MV-4-11 (cell line): ENCODE measurements at places on chromosomes 3 and 15.

GRCh38 chr15:56678571-56678970, 54.7 kb downstream of the ZNF280D start:
- no peak for DNase-seq

DNA sequence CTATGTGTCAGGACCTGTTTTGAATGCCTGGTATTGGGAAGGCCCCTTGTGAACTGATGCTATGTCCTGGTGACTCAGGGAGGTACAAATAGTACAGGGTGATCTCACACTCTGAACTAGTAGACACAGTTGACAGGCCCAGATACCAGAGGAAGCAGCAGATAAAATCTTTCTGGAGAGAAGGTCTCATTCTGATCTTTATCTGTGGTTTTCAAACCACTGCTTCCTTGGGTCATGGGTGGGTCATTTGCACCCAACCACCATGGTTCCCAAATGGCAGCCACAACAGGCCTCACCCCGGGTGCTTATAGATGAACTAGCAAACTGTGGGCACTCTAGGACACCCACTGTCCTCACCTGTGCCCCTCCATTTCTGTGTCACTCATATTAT, 43.4 kb downstream of the PXYLP1 start:
- peak; percentile 54 for DNase-seq

DNA sequence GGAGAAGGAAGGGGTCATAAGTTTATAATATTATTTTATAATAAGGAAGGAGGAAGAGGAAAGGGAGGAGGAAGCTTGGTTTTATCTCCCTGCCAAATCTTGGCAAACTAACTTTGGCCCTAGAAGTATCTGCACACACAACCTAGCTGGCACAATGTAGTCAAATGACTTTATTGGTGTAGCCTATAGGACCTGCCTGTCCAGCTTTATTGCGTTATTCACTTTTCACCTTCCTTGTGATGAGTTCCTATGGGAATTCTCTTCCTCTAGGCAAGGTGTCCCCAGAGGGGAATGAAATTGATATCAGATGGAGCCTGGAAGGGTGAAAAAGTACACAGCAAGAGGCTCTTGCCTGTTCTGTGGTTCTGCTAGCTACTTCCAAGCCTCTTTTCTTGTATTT, 111.2 kb upstream of the SLC25A36 start:
- no peak for DNase-seq

DNA sequence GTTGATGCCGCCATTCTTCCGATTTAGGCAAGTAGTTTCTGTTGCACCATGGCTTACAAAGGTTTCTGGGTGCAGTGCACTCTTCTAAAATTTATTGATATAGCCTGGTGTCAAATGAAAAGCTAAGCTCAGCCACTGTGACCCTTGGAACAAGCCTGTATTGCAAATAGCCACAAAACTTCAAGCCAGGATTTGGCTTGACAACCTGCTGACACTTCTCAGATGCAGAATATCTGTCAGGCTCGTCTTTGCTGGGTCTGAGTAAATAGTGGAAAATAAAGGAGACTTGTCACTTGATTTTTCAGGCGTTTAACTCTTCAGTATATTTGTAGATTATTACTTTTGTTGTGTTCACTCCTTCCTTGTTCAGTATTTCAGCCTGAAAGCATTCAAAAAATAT, 871.8 kb downstream of the OTOL1 start:
- DNase-seq, result no peak

GRCh38 chr3:67808906-67809305, 154.5 kb upstream of the SUCLG2 start:
- no peak for DNase-seq

DNA sequence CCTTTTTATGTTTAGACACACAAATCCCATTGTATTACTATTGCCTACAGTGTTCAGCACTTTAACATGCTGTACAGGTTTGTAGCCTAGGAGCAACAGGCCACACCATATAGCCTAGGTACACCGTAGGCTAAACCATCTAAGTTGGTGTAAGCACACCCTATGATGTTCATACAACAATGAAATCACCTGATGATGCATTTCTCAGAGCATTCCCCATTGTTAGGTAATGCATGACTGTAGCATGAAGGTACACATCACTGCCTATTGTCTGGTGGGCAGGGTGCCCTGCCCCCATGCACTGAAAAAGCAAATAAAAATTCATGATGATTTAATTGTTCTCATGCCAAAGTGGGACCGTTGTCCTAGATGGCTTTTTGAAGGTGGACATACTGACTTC, 183.6 kb downstream of the AGBL1 start:
- no peak for DNase-seq
